ENCODE measurements at places on chromosomes 5 and 9.

GRCh38 chr5:136349029-136349428 lies 16.3 kb downstream of the TRPC7 start:
- DNase-seq = no peak

DNA sequence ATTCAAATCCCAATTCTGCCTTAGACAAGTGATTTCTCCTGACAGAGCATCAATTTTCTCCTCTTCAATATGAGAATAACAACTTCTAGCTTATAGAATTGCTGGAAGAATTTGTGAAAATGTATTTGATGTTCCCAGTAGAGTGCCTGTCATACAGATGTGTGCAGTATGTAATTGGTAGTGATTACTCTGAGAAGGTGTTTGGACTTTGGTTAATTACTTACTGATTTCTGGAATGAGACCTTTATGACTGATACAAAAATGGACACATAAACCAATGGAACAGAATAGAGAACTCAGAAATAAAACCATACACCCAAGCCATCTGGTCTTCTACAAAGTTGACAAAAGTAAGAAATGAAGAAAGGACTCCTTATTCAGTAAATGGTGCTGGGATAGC lies 101.9 kb upstream of the TRIM32 start:
- no peak for DNase-seq

DNA sequence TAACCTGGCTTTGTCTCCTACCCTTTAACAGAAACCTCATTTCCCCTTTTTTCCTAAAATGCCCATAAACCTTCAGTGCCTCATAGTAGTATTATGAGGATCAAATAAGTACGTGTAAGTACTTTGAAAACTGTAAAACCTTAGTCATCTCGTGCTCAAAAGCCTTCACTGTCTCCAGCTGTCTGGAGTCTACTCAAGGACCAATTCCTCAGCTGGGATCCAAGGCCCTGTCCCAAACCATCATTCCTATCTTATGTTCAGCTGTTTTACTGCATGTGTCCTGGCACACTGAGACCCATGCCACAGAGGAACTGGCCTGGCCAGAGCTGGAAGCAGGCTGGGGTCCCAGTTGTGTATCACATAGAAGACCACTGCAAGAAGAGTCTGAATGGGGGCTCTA lies 15.9 kb downstream of the ADAMTSL1 start:
- DNase-seq = no peak

- DNase-seq = peak; percentile 96
Observed at GRCh38 chr9:95875305-95876137, at the start of gene ERCC6L2. Gene ERCC6L2 (plus strand): TSS chr9:95875691. CDS start chr9:95876039, 348 bp downstream.

GRCh38 chr5:136225796-136226195 lies 32.8 kb upstream of the SMIM32 start:
- DNase-seq = no peak

DNA sequence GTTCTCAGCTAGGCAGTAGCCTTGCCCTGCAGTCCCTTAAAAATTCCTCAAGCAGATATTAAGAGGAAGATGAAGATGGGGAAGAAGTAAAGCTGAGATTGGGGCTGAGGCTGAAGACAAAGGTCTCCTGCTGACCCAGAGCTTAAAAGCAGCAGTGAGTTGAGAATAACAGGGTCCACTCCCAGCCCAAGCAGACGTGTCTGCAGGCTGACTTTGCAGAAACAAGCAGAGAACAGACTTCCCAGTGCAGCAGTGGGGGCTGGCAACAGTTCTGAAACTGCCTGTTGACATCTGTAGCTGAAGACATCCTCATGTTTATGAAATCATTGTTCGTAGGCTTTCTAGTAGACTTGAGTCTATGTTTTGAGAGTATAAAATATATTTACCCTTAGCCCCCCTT lies 1.1 kb downstream of the CTXN3 start:
- no peak for DNase-seq

- no peak for DNase-seq
Observed at GRCh38 chr9:1008216-1008615, 31.8 kb downstream of the DMRT3 start.

DNA sequence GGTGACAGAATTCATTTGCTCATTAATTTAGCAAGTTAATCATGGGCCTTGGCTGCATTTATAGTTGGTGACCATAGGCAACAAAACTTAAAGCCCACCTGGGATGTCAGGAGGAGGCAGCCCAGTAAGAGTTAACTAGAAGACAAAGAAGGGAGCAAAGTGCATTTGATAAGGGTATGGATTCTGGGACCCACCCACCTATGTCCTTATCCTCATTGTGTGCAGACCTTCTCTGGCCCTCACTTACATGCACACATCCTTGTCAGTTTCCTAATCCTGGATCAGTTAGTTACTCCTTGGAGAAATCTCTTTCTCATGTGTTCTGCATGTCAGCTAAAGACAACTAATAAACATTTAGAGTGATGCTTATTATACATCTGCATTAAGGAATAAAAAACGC lies 24.6 kb downstream of the MEF2C start:
- DNase-seq = no peak

GRCh38 chr5:77876862-77877502 lies 100.8 kb upstream of the TBCA start:
- peak; percentile 13 for DNase-seq

DNA sequence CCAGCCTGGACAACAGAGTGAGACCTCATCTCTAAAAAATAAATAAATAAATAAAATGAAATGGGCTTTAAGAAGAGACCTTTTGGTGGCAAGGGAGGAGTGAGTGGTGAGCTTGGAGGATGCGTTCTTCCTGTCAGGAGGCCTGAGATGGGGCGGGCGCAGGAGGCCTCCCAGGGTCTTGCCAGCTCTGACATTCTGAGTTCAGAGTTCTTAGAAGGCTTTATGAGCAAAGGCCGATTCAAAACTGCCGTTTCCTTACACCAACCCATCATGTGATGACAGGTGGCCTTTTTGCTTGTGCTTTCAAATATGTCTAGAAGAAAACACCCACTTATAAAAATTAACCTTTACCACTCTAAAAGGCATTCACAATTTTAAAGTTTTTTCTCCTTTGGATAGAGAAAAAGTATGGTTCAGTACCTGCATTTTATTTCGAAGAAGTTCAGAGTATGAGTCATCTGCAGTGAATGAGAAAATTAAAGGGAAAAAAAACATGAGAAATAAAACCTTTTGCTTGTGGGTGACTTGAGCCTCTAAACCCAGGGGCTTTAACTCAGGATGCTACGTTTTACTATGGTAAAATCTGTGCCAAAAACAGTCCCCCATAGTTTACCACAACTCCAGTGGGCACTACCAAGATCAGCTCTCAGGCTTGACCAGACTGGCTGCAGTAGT lies 157.4 kb upstream of the OTULINL start:
- DNase-seq = no peak

DNA sequence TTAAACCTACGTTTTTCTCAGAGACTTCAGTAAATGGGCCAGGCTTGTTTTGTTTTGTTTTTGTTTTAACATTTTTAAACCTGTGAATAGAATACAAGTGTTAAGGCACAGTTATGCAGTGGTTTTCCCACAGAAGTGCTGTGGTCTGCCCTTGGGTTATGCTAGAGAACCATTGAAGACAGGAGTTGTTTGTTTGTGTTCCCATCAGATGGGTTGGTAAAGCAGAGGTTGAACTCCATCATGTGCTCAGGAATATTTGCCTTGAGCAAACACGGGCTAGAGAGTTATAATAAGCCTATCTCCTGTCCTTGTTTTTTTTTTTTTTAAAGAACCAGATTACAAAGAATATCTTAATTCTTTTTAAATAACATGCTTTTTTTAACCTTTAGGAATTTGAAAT lies 28.5 kb downstream of the RHOBTB3 start:
- DNase-seq = no peak

- no peak for DNase-seq
Observed at GRCh38 chr9:96048104-96048955, 172.8 kb downstream of the ERCC6L2 start.

DNA sequence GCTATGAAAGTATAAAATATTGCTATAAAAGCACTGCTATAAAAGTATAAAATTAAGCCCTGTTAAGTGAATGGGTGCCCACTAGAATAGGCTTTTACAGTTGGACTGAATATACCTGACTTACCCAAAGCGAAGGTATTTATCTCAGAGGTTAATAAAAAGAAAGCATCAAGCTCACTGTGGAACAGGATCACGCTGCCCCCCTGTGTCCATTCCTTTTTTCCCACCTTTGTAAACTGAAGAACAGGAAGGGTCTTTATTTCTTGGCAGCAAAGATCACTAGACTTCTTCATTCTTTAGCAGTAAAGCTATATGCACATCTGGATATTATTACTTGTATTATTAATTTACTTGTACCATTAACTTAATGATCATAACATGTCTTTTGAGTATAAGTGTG lies 22.1 kb upstream of the PLPP6 start:
- DNase-seq = peak; percentile 10

- DNase-seq = no peak
Observed at GRCh38 chr5:89011778-89012711, 129.1 kb upstream of the MEF2C start.

GRCh38 chr5:42721484-42721883 lies 35.1 kb upstream of the CCDC152 start:
- no peak for DNase-seq
